Stimulated activated CD8-positive, alpha-beta memory T cell treated with anti-CD3 and anti-CD28 coated beads, Interleukin-4, amount 100 ng/mL, for 1 hour (primary cell): ENCODE measurements at places on chromosomes 4 and X.

- no peak for DNase-seq
Measured at GRCh38 chrX:113594123-113594841, 753.7 kb upstream of the AMOT start.

- no peak for DNase-seq
Measured at GRCh38 chrX:107849747-107850421, 24.2 kb downstream of the MID2 start.

DNA sequence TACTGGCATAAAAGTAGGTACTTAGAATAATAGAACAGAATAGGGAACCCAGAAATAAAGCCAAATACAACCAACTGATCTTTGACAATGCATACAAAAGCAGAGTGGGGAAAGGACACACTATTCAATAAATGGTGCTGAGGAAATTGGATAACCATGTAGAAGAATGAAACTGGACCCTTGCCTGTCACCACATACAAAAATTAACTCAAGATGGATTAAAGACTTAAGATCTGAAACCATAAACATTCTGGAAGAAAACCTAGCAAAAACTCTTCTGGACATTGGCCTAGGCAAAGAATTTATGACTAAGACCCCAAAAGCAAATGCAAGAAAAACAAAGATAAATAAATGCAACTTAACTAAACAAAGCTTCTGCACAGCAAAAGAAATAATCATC is 45.6 kb downstream of the ARFIP1 start:
- no peak for DNase-seq

- no peak for DNase-seq
Measured at GRCh38 chr4:8171266-8171665, 12.7 kb upstream of the ABLIM2 start.

DNA sequence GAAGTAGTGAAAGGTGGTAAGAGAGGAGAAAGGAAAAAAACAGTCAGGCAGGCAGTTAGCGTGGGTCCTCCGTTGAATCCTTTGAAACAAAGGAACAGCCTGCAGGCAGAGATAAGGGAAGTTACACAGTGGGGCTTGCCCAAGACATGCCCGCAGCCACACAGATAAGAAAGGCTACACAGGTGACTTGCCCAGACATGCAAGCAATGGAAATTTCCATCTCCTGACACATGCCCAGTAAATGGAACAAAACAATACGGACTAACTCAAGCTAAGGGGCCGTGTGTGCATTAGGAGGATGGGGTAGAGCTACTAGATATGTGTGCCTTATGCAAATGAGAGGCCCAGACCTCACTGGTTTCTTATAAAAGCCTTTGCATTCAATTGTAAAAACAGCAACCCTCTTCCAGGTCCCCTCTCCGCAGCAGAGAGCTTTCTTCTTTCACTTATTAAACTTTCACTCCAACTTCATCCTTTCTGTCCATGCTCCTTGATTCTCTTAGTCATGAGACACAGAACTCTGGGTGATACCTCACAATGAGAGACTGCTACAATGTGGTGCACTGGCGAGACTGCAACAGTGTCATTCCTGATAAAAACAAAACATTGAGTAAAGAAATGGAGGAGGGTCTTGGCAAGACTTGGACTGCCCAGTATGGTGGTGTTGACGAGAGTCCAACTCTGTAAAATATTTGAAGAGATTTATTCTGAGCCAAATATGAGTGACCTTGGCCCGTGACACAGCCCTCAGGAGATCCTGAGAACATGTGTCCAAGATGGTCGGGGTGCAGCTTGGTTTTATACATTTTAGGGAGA is 997.4 kb upstream of the PRKX start:
- no peak for DNase-seq

GRCh38 chr4:168712316-168712890 is 215.6 kb downstream of the PALLD start:
- DNase-seq: no peak

GRCh38 chr4:152992466-152992865 is 56.3 kb downstream of the FHDC1 start:
- no peak for DNase-seq
